ENCODE measurements at places on chromosomes 16 and 17.
A peak's percentile ranks its signal among the peaks of the same experiment; 100 is the strongest.

- DNase-seq = no peak
Measured at GRCh38 chr16:88911136-88911945, 44.9 kb upstream of the PABPN1L start.

DNA sequence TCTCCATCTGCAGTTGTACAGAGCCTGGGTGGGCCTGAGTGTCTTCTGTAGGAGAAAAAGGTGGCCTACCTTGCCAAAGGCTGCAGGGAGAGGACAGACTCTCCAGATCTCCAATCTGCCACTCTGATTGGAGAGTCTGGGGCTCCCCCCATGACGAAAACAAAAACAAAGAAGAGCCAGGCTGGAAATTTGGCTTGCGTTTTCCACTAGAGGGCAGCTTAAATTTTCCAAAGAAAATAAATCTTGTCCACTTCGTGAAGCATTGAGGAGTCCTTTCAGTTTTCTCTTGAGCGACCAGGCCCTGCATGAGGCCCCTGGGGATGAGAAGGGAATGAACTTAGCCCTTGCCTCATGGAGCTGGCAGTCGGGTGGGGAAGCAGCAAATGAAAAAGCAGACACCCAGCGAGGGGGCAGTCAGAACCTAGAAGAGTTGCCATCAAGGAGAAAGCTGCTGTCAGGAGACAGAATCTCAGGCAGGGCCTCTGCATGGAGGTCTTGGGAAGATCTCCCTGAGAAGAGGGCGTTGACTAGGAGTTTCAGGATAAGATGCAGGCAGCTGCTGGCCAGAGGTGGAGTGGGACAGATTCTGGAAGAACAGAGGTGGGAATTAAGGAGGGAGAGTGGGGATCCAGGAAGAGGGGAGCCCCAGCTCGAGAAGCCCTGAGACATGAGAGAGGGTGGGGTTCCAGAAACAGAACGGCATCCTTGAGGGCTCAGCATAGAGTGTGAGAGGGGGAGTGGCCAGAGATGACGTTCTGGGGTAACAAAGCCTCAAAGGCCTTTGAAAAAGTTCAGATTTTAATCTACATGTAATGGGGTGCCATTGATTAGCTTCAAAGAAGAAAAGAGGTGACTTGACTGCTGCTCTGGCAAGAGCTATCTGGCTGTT lies 8.4 kb upstream of the SHCBP1 start:
- peak; percentile 81 for DNase-seq

DNA sequence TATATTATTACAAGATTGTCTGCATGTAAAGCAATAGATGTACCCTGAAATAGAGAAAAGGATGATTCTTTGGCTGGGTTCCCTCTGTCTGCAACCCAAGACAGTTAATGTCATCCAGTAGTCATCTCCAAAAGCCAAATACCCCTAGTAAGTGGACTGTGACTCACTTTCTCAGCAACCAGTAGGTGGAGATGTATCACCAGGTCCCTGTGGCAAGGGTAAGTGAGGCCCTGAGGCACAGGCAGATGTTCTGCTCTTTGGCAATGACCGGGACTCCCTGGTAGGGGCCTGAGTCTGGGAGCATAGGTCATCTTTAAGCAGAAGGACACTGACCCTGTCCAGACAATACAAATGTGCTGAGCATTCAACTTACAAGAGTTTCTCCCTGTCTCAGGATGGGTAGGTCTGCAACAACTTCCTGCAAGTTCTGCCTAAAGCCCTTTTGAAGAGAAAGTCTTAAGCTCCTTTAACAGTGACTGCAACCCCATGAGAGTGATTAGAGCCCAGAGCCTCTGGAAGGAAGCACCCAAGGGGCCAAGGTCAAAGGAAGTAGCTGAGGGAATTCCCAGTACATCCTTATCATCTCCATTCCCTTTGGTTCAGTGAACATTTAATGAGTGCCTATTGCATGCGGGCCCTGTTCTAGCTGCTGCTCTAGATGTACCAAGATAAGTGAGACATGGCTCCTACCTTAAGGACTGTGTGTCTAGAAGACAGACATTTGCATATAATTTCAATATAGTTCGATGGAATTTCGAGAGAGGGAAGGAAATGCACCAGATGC lies 31.9 kb downstream of the PMP22 start:
- peak; percentile 86 for DNase-seq

GRCh38 chr17:77577491-77577890 lies 381.0 kb upstream of the TNRC6C start:
- no peak for DNase-seq

- DNase-seq = no peak
Measured at GRCh38 chr16:74923766-74924460, 61.0 kb downstream of the WDR59 start.

DNA sequence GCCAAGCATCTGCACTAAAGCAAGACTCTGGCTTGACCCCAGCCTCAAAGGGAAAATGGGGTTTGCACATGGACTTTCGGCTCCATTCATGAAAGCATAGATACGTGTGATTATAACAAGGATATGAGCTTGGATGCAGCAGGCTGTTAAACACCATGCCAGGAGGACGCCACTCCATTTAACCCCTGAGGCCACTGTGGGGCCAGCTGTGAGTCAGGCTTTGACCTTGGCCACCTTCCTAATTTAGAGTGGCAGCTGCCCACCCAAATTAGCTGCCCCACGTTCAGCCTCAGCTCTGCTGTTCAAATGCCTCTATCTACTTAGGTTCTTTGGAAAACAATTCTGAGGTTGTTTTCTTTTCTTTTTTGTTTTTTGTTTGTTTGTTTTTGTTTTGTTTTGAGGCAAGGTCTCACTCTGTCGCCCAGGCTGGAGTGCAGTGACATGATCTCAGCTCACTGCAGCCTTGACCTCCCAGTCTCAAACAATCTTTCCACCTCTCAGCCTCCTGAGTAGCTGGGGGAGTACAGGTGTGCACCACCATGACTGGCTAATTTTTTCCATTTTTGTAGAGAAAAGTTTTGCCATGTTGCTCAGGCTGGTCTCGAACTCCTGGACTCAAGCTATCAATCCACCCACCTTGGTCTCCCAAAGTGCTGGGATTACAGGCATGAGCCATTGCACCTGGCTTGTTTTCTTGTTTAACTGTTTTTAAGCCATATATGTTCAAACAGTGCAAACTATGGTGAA lies 23.2 kb upstream of the KIFC3 start:
- no peak for DNase-seq

- no peak for DNase-seq
Measured at GRCh38 chr16:84982434-84982833, 28.9 kb downstream of the ZDHHC7 start.

GRCh38 chr16:66468321-66468965 lies 41.3 kb downstream of the BEAN1 start:
- no peak for DNase-seq

DNA sequence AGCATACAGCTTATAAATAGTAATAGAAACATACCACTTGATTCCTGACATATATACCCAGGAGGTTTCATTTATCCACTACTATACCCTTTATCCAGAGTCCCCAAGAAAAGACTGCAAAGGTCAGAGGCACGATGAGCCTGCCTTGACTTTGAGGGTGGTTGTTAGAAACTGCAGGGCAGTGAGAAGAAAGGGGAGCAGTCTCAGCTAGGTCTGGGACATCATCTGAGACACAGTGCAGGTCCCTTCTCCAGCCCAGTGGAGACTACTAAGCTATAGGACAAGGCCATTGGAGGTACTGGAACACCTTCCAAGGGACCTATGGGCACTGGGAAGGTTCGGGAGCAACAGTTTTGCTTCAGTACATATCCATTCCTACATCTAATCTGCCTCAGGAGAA lies 20.2 kb upstream of the TEKT3 start:
- DNase-seq = no peak

DNA sequence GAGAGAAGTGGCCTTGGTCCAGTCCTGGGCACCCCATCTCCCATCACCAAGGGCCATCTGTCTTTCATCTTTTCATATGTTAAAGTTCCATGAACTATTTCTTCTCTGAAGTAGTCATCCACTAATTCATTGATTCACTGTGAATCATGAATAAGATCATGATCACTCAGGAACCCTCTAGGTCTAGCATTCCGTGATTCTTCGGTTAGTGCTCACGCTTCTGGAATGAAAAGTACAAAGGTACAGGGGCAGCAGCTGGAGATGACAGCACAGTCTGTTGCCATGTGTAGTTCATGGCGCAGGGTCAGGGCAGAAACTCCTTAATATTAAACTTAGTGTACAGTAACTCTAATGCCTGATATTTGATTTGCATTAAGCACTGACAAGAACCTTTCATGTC lies 127.1 kb downstream of the CDH13 start:
- peak; percentile 37 for DNase-seq

Measured in AG20443 (cell line).